GM10248 (cell line): ENCODE measurements at places on chromosomes 2 and 18.

- DNase-seq, result no peak
Measured at GRCh38 chr2:623130-623922, 53.9 kb downstream of the TMEM18 start.

- DNase-seq, result no peak
Measured at GRCh38 chr2:190197143-190197720, 122.4 kb downstream of the HIBCH start.

DNA sequence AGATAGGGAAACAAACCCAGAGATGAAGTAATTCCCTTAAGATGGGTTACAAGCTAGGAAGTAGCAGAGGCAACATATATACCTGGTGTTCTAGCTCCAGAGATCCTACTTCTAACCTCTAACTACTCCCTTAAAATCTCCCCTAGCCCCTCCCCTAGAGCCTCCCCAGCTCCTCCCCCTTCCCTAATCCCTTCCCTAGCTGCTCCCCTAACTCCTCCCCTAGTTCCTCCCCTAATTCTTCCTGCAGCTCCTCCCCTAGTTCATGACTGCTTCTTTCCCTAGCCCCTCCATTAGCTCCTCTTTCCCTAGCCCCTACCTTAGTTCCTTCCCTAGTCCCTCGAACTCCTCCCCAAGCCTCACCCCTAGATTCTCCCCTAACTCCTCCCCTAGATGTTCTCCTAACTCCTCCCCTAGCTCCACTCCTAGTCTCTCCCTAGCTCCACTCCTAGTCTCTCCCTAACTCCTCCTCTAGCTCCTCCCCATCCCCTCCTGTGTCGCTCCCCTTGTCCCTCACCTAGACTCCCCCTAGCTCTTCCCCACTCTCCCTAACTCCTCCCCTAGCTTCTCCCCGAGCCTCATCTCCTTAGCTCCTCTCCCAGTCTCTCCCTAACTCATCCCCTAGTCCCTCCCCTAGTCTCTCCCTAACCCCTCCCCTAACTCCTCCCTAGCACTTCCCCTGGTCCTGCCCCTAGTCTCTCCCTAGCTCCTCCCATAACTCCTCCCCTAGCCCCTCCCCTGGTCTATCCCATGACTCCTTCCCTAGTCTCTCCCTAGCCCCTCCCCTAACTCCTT lies 108.9 kb downstream of the CD226 start:
- no peak for DNase-seq

DNA sequence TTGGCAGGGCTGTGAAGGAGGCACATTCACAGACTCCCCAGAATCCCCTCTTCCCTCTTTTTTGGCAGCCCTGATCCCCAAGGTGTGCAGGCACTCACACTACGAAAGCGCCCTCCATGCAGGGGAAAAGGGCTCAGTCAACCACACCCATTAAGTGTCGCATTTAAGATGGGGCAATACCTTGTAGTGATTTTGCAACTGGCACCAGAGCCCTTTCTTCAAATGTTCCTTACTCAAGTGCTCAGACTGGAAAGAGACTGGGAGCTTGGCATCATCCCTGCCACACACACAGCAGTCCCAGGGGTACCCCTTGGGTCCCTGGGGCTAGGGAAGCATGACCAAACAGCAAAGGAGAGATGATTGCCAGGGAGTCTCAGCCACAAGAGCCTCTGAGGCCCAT lies 190.1 kb downstream of the HAUS1 start:
- no peak for DNase-seq

DNA sequence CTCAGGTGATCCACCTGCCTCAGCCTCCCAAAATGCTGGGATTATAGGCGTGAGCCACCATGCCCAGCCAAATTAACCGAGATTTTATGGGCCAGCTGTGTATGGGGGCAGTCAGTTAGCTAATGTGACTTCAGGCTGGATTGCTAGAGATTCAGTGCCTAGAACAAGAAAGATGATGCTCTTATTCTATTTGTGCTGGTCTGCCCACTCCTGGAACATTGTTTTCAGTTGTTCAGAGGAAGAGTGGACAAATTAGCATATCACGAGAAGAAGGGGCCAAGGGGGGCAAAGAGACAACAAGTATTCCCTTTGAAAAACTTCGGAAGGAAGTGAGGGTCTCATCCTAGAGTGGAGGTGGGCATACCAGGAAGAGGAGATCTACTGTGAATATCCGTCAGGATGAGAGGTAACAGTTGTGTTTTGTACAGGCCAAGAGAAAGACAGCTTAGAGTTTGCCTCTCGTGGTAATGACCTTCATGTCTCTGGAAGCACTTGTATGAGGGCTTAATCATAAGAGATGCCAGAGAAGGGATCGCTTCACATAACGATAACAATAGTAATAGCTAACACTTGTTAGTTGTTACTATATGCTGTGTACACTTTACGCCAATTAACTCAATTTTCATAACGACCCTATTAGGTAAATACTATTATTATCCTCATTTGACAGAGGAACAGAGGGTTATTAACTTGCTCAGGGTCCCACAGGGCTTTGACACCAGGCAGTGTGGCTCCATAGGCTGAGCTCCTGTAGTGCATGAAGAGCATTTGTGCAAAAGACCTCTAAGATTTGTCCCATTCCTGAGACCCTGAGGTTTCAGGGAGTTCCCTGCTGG lies 138.3 kb downstream of the DDX1 start:
- DNase-seq, result no peak
